ENCODE measurements at places on chromosomes 3 and 15. TPM values are rescaled to one million over a fixed set of nuclear protein-coding genes. Genes with fewer than 3 reads are reported as not detected.

CFAP91 gene
- 0.15 TPM for total RNA-seq

GOLGA8A gene
- 8.4 TPM for total RNA-seq

ADAMTS7 gene
- total RNA-seq = 11.0 TPM

ALDH1A2 gene
- 1.1 TPM for total RNA-seq

SQOR gene
- total RNA-seq = 79.3 TPM

CACNA2D2 gene
- total RNA-seq = 0.61 TPM

TMEM40 gene
- total RNA-seq = 0.15 TPM

GRK7 gene
- not detected for total RNA-seq

NCEH1 gene
- total RNA-seq = 28.4 TPM

SST gene
- total RNA-seq = not detected

MUC20 gene
- 0.64 TPM for total RNA-seq

ALAS1 gene
- total RNA-seq = 43.7 TPM

ROPN1 gene
- not detected for total RNA-seq

ZMYND10 gene
- total RNA-seq = 1.1 TPM

SCG3 gene
- 0.06 TPM for total RNA-seq

DPH6 gene
- total RNA-seq = 12.7 TPM

TRNT1 gene
- 28.7 TPM for total RNA-seq

GPR176 gene
- total RNA-seq = 11.6 TPM

SPATA12 gene
- total RNA-seq = 0.30 TPM

STRA6 gene
- total RNA-seq = 78.9 TPM

PCNP gene
- 100 TPM for total RNA-seq

PPP1R14D gene
- not detected for total RNA-seq

GP5 gene
- total RNA-seq = not detected

CSPG5 gene
- 0.84 TPM for total RNA-seq

RGMA gene
- 0.31 TPM for total RNA-seq

FMN1 gene
- total RNA-seq = 0.29 TPM

TM4SF18 gene
- 32.0 TPM for total RNA-seq

GOLGA8G gene
- total RNA-seq = not detected

KNSTRN gene
- total RNA-seq = 54.3 TPM

PLCH1 gene
- 1.1 TPM for total RNA-seq

WWTR1 gene
- total RNA-seq = 159 TPM

GHSR gene
- total RNA-seq = not detected

SCAANT1 gene
- not detected for total RNA-seq

SCN11A gene
- total RNA-seq = not detected

LTF gene
- total RNA-seq = not detected

FHIT gene
- 0.51 TPM for total RNA-seq

CPN2 gene
- total RNA-seq = not detected

GOLGA8S gene
- total RNA-seq = 0.08 TPM

PFKFB4 gene
- 10.6 TPM for total RNA-seq

PYGO1 gene
- total RNA-seq = 7.7 TPM

SHC4 gene
- 0.92 TPM for total RNA-seq

SOX14 gene
- not detected for total RNA-seq

TLR9 gene
- 0.02 TPM for total RNA-seq

All from A549 treated with Hydrocortisone at 1 μM for 4 hours (cell line).